ENCODE measurements at places on chromosomes 4 and X.

- no peak for DNase-seq
Measured at GRCh38 chr4:183889190-183889589, 15.9 kb upstream of the STOX2 start.

- DNase-seq = no peak
Measured at GRCh38 chr4:4603592-4603991, 61.7 kb upstream of the STX18 start.

DNA sequence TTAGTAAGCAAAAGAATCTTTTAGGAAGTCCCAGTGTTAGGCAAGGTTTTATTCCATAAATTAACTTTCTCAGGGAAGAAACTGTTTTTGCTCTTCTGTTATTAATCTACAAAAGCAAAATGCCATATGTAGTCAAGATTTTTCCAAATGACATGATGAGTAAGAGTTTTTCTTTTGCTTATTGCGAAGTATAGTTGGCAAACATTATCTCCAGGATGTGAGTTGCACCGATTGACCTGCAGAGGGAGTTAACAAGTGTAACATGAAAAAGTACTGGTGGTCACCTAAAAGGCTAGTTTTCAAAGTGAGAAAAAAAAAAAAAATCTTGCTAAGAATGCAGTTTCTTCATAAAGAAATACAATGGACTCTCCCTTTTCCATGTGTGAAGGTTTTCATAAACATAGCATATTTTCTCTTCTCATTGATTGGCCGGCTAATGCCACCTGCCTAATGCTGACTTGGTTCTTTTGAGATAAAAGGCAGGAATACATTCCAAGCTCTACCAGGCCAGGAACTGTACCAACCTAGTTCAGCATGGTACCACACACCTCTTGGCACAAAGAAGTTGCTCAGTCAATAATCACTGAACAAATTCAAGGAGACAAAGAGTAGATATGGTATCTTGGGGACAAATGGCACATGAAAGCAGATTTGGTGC is 100.2 kb downstream of the LNX1 start:
- no peak for DNase-seq

DNA sequence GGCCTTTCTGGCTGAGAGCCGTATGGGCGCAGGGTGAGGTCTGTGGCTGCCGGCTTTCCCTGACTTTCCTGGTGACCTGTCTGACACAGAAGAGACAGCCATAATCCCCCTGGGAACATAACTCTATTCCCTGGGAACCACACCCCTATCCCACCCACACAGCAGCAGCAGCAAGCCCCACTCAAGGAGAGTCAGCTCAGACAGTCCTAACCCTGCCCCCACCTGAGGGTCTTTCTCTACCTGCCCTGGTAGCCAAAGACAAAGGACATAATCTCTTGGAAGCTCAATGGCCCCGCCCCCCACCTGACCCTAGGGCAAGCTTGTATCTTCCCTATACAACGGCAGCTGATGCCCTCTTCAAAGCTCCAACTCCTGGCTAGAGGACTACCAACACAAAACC is 74.6 kb downstream of the PABPC4L start:
- DNase-seq = no peak

GRCh38 chrX:45372151-45372550 is 171.5 kb upstream of the DIPK2B start:
- no peak for DNase-seq

- no peak for DNase-seq
Measured at GRCh38 chrX:136211766-136212556, 39.2 kb downstream of the MAP7D3 start.

Data from glutamatergic neuron (in vitro differentiated cells).